ENCODE measurements at places on chromosomes 7 and 10. TPM values are rescaled to one million over a fixed set of nuclear protein-coding genes. Genes with fewer than 3 reads are reported as not detected.
A peak's percentile ranks its signal among the peaks of the same experiment; 100 is the strongest.

The GIMAP8 gene
- 9.4 TPM for total RNA-seq

The MYPN gene
- total RNA-seq: not detected

The BHLHA15 gene
- 0.57 TPM for total RNA-seq

The ADCY1 gene
- total RNA-seq: 2.9 TPM

The CTBP2 gene
- total RNA-seq: 0.39 TPM

The C10orf105 gene
- 0.32 TPM for total RNA-seq

The GALNT11 gene
- total RNA-seq: 20.5 TPM

GRCh38 chr7:151428378-151429236, 11.3 kb downstream of the CRYGN start:
- H3K4me1 ChIP-seq: peaks cover 24% of the 10 kb centered on the region
- H3K27me3 ChIP-seq: peaks cover 6% of the 10 kb centered on the region
- DNase-seq: no peak

- H3K36me3 ChIP-seq: no peaks in the 10 kb centered on the region
- no peaks in the 10 kb centered on the region for H3K27me3 ChIP-seq
- no peaks in the 10 kb centered on the region for H3K4me1 ChIP-seq
- no peak for DNase-seq
- H3K27ac ChIP-seq: no peak overlapping the region
- no peak overlapping the region for H3K4me3 ChIP-seq
Observed at GRCh38 chr7:102064361-102065025, 222.2 kb upstream of the SH2B2 start.

GRCh38 chr7:146201945-146202344, 85.3 kb downstream of the CNTNAP2 start:
- DNase-seq: no peak
- no peaks in the 10 kb centered on the region for H3K27me3 ChIP-seq
- no peaks in the 10 kb centered on the region for H3K36me3 ChIP-seq
- H3K4me1 ChIP-seq: no peaks in the 10 kb centered on the region
- H3K27ac ChIP-seq: no peak overlapping the region

DNA sequence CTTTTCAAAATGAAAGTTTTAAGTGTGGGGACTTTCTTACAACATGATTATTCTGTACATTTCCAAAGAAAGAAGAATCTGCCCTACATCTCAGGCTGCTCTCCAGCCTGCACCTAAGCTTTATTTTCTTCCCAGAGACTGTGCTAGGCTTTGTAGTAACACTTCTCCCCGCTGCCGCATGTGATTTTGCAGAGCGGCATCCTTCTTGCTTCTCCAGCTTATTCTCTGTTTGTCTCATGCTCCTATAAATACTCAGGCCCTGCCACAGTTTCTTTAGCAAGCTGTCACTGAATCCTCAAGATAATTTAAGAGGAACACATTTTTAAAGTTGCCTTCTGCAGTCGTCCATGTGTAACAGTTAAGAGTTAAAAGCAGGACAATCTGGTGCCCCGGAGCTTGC, 53.5 kb downstream of the INSYN2A start:
- no peak overlapping the region for H3K27ac ChIP-seq
- no peak for DNase-seq
- no peaks in the 10 kb centered on the region for H3K4me1 ChIP-seq
- no peaks in the 10 kb centered on the region for H3K36me3 ChIP-seq
- peaks cover 2% of the 10 kb centered on the region for H3K27me3 ChIP-seq

GRCh38 chr10:48937796-48938195, 1.8 kb downstream of the LRRC18 start:
- no peak for DNase-seq
- H3K27me3 ChIP-seq: peaks cover 7% of the 10 kb centered on the region
- no peak overlapping the region for H3K27ac ChIP-seq
- no peaks in the 10 kb centered on the region for H3K4me1 ChIP-seq
- no peaks in the 10 kb centered on the region for H3K36me3 ChIP-seq

GRCh38 chr10:112487964-112488363, 40.9 kb downstream of the VTI1A start:
- H3K36me3 ChIP-seq: peaks cover 2% of the 10 kb centered on the region
- peaks cover 6% of the 10 kb centered on the region for H3K4me1 ChIP-seq

DNA sequence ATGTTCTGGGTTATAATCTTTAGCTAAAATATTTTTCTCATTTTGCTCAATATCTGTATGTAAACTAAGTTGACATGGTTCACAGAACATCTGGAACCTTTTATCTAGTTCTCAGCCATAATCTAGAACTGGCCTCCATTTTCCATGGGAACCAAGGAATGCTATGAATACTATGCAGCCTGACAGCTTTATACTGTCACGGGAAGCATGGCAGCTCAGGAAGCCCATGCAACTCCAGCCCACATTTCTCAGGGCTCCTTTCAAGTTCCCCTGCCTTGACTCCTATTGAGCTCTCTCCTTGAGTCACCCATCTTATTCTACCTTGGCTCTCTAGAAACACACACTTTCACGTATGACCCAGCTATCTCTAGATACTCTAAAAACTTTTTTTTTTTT, 36.6 kb upstream of the PRKAR2B start:
- H3K27ac ChIP-seq: no peak overlapping the region
- peaks cover 4% of the 10 kb centered on the region for H3K27me3 ChIP-seq
- no peak overlapping the region for H3K4me3 ChIP-seq
- H3K36me3 ChIP-seq: no peaks in the 10 kb centered on the region

- no peaks in the 10 kb centered on the region for H3K4me1 ChIP-seq
- no peak overlapping the region for H3K27ac ChIP-seq
- no peaks in the 10 kb centered on the region for H3K27me3 ChIP-seq
- H3K36me3 ChIP-seq: no peaks in the 10 kb centered on the region
Observed at GRCh38 chr10:130687566-130687965, 551.4 kb downstream of the GLRX3 start.

- no peak overlapping the region for H3K27ac ChIP-seq
- DNase-seq: no peak
- no peaks in the 10 kb centered on the region for H3K36me3 ChIP-seq
- no peaks in the 10 kb centered on the region for H3K4me1 ChIP-seq
- no peaks in the 10 kb centered on the region for H3K27me3 ChIP-seq
- no peak overlapping the region for H3K4me3 ChIP-seq
Observed at GRCh38 chr7:97313900-97314299, 196.4 kb downstream of the SDHAF3 start.

DNA sequence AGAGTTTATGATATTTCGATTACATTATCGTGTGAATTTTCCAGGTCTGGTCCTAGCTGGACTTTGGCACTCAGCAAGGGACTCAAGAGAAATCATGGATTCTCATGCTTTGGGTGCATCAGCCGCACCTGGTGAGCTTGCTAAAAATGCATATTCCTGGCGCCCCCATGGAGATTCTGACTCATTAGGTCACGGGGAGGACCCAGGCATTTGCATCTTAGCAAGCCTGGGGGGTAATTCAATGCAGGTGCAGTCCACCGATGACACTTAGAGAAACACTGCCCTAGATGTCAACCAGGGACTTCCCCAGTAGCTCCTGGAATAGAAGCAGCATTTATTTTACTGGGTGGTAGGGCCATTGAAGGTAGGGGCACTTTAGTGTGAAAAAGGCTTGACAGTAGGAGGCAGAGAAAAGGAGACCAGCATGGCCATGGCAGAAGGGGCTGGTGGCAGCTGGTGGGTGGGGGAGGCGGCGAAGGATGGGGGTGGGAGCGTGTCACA, 29.9 kb upstream of the PDCD4 start:
- no peaks in the 10 kb centered on the region for H3K27me3 ChIP-seq
- H3K4me3 ChIP-seq: peak overlapping the region; percentile 42
- no peak for DNase-seq
- H3K36me3 ChIP-seq: peaks cover 6% of the 10 kb centered on the region

GRCh38 chr7:97845622-97846203, 26.5 kb downstream of the ASNS start:
- peaks cover 3% of the 10 kb centered on the region for H3K36me3 ChIP-seq
- no peak overlapping the region for H3K27ac ChIP-seq
- no peaks in the 10 kb centered on the region for H3K27me3 ChIP-seq
- no peaks in the 10 kb centered on the region for H3K4me1 ChIP-seq
- H3K4me3 ChIP-seq: no peak overlapping the region
- no peak for DNase-seq

GRCh38 chr10:1230592-1231275, 174.5 kb downstream of the WDR37 start:
- no peak for DNase-seq
- H3K27me3 ChIP-seq: no peaks in the 10 kb centered on the region
- H3K36me3 ChIP-seq: no peaks in the 10 kb centered on the region
- no peak overlapping the region for H3K4me3 ChIP-seq
- no peak overlapping the region for H3K27ac ChIP-seq

- H3K27ac ChIP-seq: peak overlapping the region; percentile 84
- H3K27me3 ChIP-seq: no peaks in the 10 kb centered on the region
- H3K4me1 ChIP-seq: peaks cover 56% of the 10 kb centered on the region
- DNase-seq: no peak
Observed at GRCh38 chr10:69055241-69055640, 32.7 kb upstream of the SRGN start.

DNA sequence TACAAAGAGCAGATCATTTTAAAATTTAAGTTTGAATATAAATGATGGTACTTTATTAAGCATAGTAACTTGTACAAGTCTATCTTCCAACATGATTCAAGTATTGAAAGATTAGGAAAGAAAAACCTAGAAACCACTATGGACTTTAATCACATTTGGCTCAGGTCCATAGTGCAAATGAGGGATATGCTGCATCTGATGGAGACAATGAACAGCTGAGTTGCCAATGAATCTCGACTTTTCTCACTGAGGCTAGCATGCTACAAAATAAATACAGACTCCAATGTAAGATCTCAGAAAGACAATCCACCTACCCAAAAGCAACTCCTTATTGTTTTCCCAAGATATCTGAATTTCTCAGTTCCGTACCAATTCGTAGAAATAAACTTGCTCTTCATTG, 89.8 kb downstream of the SEMA3A start:
- peaks cover 1% of the 10 kb centered on the region for H3K27me3 ChIP-seq
- H3K4me3 ChIP-seq: no peak overlapping the region
- no peaks in the 10 kb centered on the region for H3K4me1 ChIP-seq
- DNase-seq: no peak
- no peak overlapping the region for H3K27ac ChIP-seq
- no peaks in the 10 kb centered on the region for H3K36me3 ChIP-seq

DNA sequence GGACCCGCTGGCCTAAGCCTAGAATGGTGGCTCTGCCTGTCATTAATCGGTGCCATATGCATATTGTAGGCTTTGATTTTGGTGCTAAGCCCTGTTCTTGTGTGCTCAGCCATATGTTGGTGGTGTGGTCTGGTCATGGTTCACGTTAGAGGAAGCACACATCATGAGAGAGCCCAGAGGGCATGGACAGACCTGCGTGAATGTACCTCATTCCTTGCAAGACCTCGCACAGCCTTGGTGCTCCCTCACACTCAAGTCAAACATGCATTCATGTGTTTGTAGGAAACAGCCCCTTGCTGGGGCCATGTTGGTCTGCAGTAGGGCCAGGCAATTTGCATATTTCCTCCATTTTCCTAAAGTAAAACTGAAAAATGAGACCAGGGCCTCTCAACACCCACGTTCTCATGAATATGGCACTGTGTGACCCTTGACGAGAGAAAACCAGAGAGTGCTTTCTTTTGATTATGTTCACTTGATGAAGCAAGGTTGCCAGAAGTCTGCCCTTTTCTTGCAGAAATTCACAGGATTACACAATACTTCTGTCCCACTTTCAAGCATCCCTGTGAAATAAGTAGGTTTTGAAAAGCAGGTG, 268.7 kb downstream of the CELF2 start:
- DNase-seq: no peak
- peaks cover 35% of the 10 kb centered on the region for H3K36me3 ChIP-seq
- peaks cover 4% of the 10 kb centered on the region for H3K4me1 ChIP-seq
- H3K27me3 ChIP-seq: no peaks in the 10 kb centered on the region

DNA sequence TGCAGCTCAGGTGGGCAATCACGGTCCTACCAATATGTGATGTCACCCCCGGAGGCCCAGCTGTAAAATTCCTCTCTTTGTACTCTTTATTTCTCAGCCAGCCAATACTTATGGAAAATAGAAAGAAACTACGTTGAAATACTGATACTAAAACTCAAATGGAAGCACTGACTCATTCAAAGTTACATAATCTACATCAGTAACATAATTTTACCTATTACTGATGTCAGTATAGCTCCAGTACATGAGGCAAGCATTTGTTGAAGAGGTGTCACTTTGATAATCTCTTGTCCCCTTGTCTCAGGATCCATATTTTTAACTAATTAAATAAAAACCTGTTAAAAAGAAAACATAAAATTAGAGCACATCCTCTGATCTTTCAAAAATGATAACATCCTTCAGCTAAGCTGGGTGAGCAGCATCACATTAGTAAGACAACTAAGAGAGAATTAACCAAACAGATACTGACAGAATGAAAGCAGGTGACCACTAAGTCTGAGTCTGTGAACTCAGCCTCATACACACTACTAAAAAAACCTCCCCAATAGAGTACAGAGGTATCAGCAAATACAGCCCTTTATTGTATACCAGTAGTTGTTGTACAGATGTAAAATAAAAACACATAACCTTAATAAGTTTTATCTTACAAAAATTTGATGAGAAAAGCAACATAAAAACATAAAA, 17.6 kb downstream of the SLC25A40 start:
- peak overlapping the region; percentile 32 for H3K27ac ChIP-seq
- no peaks in the 10 kb centered on the region for H3K27me3 ChIP-seq
- H3K4me3 ChIP-seq: no peak overlapping the region
- H3K36me3 ChIP-seq: peaks cover 32% of the 10 kb centered on the region

DNA sequence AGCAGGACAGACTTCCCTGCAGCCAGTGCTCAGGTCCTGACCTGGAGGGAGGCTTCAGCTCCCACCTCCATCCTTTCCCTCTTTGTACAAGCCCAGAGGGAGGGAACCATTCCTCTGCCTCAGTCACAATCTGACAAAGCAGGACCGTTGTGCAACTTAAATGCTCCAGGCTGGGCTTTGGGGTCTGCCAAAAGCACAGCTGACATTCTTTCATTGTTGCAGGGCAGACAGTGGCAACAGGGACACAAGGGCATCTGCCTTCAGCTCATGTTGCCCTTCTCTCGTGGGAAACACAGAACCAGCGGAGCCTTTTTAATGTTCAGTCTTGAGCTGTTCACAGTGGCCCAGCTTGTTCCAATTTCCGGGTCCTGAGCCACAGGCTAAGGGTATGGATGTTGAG, 155.7 kb upstream of the TNS3 start:
- H3K27ac ChIP-seq: no peak overlapping the region
- no peaks in the 10 kb centered on the region for H3K4me1 ChIP-seq
- H3K36me3 ChIP-seq: no peaks in the 10 kb centered on the region
- no peak for DNase-seq
- no peaks in the 10 kb centered on the region for H3K27me3 ChIP-seq

DNA sequence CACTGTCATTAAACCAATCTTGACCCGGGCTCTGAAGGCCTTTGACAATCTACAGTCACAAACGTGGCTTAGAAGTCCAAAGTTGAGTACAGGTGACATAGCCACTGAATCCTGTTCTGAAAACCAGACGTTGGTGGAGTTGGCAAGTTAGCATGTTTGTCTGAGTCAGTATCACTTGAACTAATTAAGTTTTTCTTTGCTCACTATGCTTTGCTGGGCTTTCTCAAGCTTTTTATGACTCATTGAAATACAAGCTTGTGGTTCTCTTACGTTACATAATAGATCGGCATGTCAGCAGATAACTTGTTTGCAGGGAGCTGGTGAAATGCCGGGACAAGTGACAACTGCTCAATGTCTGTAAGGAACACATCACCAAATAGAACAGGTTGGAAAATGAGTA, 53.8 kb downstream of the ARL5B start:
- H3K4me3 ChIP-seq: no peak overlapping the region
- DNase-seq: no peak
- no peak overlapping the region for H3K27ac ChIP-seq
- no peaks in the 10 kb centered on the region for H3K36me3 ChIP-seq
- H3K27me3 ChIP-seq: no peaks in the 10 kb centered on the region
- no peaks in the 10 kb centered on the region for H3K4me1 ChIP-seq

- peaks cover 28% of the 10 kb centered on the region for H3K4me1 ChIP-seq
- H3K36me3 ChIP-seq: peaks cover 6% of the 10 kb centered on the region
- H3K27me3 ChIP-seq: no peaks in the 10 kb centered on the region
- H3K4me3 ChIP-seq: peak overlapping the region; percentile 83
- H3K27ac ChIP-seq: peak overlapping the region; percentile 51
Observed at GRCh38 chr7:151339651-151340382, 1.8 kb upstream of the NUB1 start.

All from activated T-helper 1 cell treated with anti-CD3 and anti-CD28 coated beads, Interleukin-12 subunit alpha, Interleukin-12 subunit beta, Interleukin-2, Interleukin-4 antibody, amounts not matched to agents 30 ng/mL and 10 ng/mL and 1 ng/mL, durations not matched to agents 14 hours and 24 hours and 36 hours (primary cell).